Dermis microvascular lymphatic vessel endothelial cell (primary cell): ENCODE measurements at places on chromosomes 16 and 17.

GRCh38 chr17:80034791-80035686 is 633 bp downstream of the TBC1D16 start:
- DNase-seq: peak; percentile 66

DNA sequence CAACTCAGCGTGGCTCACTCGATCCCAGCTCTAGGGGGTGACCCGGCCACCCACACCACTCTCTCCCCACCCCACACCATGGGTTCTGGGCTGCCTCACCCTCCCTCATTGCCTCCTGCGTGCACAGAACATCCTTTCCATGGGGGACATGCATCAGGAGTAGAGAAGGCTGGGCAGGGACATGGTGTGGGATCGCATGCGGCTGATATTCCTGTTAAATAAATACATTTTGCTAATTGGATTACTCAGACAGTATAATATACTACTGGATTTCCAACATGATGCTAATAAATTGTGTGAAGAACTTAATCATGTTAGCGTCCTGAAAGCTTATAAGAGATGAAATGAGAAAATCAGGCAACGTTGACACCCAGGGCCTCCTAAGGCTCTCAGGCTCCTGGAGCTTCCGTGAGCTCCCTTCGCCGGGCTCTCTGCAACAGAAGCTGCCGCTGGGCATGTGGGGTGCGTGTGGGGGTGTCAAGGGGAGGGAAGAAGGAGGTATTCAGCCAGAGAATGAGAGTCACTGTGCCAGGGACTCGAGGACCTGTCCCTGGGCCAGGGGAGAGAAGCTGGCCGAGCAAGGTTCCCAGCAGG is 173.1 kb upstream of the TNRC6C start:
- DNase-seq: no peak

DNA sequence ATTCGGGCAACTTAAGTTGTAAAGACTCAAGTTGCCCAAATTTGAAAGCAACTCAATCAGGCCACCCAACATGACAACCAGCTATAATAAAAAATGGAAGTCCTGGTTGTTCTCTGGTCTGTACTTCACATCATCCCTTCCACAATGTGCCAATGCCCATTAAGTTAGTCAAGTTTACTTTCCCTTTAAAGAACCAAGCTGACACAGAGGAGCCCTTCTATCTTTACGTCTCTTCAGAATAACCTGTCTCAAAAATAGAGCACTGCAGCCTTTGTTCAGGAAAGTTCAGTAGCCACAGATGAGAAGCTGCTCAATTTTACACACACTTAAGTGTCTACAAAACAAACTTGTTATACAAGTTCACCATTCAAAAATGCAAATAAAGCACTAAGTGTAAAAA is 75.1 kb upstream of the C17orf78 start:
- no peak for DNase-seq

DNA sequence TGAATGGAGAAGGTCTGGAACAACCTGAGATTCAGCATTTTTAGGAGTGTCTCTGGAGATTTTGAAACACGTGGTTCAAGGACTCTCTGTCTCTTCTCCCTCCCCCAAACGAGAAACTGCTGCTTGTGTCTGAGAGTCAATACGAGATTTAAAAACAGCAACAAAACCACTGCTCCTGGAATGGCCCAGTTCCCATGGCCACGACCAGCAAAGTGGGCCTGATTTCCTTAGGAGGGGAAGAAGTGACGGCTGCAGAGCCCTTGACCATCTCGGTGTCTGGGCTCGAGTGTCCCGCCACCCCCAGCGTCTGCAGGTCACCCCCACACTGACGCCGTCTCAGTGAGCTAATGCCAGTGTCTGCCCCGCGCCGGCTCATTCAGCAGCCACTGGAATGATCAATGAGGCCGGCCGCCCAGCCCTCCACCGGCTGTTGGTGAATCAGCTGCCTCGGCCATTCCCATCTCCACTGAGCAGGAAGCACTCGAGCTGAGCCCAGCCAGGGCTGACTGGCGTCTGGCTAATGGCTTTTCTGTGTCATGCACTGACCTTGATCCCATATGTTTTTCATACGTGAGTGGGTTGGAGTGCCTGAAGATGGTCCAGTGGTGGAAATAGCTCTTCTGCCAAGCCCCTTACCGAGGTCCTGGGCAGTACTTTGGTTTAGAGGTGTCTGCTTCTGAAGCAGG is 151.8 kb downstream of the PITPNC1 start:
- peak; percentile 89 for DNase-seq

DNA sequence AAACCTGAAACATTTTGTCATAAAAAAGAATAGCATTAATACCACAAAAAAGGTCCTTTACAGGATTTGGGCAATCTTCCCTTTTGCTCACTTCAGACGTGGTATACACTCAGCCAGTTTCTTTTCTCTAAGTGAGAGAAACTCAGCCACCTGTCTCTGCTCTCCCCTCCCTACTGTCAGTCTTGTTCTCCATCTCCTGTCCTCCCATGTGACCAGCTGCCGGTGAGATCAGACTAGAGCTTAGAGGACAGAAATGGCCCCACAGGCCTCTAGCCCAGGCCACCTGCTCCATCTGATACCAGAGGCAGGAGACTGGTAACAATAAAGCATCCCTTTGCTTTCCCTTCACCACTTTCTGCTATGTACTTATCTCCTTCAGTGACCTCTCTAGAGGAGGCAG is 34.9 kb downstream of the CMC2 start:
- DNase-seq: no peak
